ENCODE measurements at places on chromosomes 2 and 18. TPM values are rescaled to one million over a fixed set of nuclear protein-coding genes. Genes with fewer than 3 reads are reported as not detected.

The IL36B gene
- not detected for polyA plus RNA-seq

The HRH4 gene
- polyA plus RNA-seq, result 0.18 TPM

The POTEF gene
- 0.55 TPM for polyA plus RNA-seq

The NT5C1B gene
- polyA plus RNA-seq, result 0.27 TPM

The DUSP2 gene
- 8.5 TPM for polyA plus RNA-seq

The MIB1 gene
- polyA plus RNA-seq, result 29.1 TPM
